Skeletal muscle cell (primary cell): ENCODE measurements at places on chromosomes 11 and 22.

GRCh38 chr11:46505741-46506482 lies 87.9 kb downstream of the AMBRA1 start:
- DNase-seq, result no peak

GRCh38 chr22:28903729-28904128 lies 20.4 kb downstream of the ZNRF3 start:
- no peak for DNase-seq

DNA sequence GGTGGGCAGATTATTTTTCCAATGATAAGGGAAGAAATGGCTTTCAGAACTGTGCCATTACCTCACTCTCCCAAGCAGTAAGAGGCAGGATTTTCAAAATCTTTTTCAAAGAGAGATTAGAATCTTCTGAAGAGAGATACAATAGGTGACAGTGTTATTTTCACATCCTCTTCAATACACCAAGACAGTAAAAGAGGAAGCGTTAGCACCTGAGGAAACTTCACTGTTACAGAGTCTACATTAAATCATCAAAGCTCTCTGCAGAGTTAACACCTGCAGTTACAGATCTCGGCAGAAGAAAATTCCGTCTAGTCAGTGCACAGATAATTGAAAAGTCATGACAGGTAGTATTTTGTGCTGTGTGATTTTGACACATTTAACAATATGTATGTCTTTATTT lies 144.9 kb downstream of the PGR start:
- DNase-seq, result no peak

- DNase-seq, result no peak
These were observed 1.7 kb upstream of the THRSP start for GRCh38 chr11:78061921-78062311.

- no peak for DNase-seq
These were observed 2.3 kb upstream of the MTNR1B start for GRCh38 chr11:92967178-92967577.

DNA sequence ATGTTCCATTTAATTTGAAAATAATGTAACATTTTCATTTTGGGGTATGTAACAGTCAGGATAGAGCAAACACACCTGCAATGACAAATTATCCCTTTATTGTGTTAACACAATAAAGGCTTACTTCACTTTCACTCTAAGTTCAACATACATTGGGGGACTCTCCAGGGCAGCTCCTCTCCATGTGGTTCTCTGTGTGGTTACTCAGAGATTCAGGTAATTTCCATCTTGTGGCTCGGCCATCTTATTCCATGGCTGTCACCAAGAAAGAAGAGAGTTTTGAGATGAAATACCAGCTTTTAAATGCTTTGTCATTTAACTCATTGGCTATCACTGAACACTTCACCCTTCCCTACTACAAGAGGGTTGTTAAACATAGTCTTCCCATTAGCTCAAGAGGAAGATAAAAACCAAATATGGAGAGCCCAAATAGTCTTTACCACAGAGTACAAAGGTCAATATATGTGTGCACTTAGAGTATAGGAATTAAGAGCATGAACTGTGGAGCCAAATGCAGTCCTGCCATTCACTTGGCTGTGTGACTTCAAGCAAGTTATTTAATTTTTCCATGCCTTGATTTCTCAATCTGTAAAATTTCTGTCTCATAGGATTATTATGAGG lies 10.6 kb upstream of the TPH1 start:
- no peak for DNase-seq
